Nucleus accumbens (tissue), 56 donors: ENCODE measurements at places on chromosomes 13 and 19.

DNA sequence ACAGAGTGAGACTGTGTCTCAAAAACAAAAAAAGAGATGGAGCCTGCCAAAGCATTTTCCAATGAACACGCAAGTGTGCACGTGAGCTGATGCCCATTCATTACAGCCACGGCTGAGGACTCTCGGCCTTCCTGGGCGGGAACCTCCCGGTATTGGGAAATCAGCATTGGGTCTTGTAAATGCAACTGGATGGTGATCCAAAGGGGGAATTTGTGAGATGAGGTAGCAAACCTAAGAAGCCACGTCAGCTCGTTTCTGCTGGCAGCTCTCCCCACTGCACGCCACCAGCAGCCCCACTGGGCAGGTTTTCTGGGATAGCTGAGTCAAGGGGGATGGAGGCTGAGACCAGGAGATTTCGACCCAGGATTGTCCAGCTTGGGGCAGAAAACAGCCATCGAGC, 11.5 kb downstream of the C13orf46 start:
- no peak for DNase-seq

DNA sequence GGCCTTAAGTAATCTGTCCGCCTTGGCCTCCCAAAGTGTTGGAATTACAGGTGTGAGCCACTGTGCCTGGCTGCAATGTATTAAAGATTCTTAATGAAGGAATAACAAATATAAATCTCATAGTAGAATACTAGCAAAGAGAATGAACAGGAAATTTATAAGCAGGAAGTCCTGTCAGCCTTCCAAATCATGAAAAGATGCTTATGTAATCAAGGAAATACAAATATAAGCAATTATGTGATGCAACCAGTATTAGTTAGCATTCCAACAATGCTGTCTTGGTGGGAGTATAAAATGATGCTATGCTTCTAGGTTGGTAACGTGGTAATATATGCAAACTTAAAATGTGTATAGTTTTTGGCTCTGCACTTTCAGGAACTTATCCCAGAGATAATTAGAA, 133.8 kb downstream of the PDS5B start:
- DNase-seq, result no peak

- no peak for DNase-seq
These were observed 133.5 kb upstream of the IRS2 start for GRCh38 chr13:109919715-109920375.

- DNase-seq, result no peak
These were observed 16.2 kb downstream of the MARK4 start for GRCh38 chr19:45267296-45267695.

DNA sequence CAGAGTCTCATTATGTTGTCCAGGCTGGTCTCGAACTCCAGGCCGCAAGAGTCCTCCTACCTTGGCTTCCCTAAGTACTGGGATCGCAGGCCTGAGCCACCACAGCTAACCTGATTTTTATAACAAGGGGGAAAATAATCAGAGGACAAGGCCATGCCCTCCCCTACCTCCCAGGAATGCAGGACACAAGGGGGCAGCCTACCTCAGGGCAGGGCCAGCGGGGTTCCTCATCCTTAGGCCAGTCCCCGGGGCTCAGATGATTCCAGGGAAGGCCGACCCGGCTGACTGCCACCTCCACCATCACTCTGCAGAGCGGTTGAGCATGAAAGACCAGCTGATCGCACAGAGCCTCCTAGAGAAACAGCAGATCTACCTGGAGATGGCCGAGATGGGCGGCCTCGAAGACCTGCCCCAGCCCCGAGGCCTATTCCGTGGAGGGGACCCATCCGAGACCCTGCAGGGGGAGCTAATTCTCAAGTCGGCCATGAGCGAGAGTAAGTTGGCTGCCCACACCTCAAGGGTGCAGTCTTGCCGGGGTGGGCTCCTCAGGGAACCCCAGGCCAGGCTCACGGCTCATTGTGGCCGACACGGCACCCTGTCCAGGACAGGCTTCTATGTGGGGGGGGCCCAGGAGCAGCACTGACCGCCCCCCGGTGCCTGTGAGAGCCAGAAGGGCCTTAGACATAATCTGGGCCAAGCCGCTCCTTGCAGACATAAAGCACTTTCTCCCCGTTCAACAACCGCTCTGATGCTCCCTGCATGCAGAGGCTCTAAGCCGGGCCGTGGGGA, 26.8 kb downstream of the PEX11G start:
- no peak for DNase-seq
